Activated naive CD8-positive, alpha-beta T cell treated with anti-CD3 and anti-CD28 coated beads for 36 hours (primary cell): ENCODE measurements at places on chromosomes 2 and 18. TPM values are rescaled to one million over a fixed set of nuclear protein-coding genes. Genes with fewer than 3 reads are reported as not detected.

GRCh38 chr2:115694651-115695050 is 1252.2 kb downstream of the DPP10 start:
- no peak for DNase-seq
- H3K27ac ChIP-seq: no peak overlapping the region
- H3K4me3 ChIP-seq: no peak overlapping the region
- no peaks in the 10 kb centered on the region for H3K36me3 ChIP-seq

DNA sequence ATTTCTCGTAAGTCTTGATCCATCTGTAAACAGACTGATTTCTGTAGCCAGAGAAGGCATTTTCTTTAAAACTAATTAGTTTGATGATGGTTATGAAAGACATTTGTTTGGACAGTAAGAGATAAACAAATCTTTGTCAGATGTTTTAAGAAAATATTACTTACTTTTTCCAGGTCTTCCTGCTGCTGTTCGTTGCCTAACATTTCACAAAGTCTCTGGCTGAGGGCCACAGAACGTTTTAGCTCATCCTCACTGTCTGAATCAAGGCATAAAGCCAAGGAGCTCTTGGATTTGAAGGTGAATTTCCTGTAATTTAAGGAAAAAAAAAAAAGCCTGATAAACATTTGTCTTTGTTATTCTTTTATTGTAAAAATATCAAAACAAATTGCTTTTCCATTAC is 57.8 kb downstream of the VIL1 start:
- no peaks in the 10 kb centered on the region for H3K4me1 ChIP-seq
- H3K4me3 ChIP-seq: no peak overlapping the region
- DNase-seq: no peak

The IGFBP5 gene
- not detected for total RNA-seq

DNA sequence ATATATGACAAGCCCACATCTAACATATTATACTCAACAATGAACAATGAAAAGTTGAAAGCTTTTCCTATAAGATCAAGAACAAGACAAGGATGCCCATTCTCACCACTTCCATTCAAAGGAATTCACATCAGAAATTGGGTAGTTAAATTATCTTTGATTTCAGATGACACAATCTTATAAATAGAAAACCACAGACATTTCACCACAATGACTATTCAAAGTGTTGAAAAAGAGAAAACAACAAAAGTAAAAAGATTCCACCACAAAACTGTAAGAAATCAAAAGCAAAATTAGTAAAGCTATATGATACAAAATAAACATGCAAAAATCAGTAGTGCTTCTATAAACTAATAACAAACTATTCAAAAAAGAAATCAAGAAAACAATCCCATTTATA is 279.7 kb upstream of the MYT1L start:
- DNase-seq: no peak
- H3K4me3 ChIP-seq: no peak overlapping the region
- no peaks in the 10 kb centered on the region for H3K27me3 ChIP-seq
- H3K27ac ChIP-seq: no peak overlapping the region
- peaks cover 7% of the 10 kb centered on the region for H3K36me3 ChIP-seq
- peaks cover 7% of the 10 kb centered on the region for H3K4me1 ChIP-seq

GRCh38 chr2:143219266-143219665 is 90.0 kb downstream of the ARHGAP15 start:
- DNase-seq: no peak
- H3K27me3 ChIP-seq: no peaks in the 10 kb centered on the region
- H3K4me1 ChIP-seq: peaks cover 35% of the 10 kb centered on the region
- H3K4me3 ChIP-seq: no peak overlapping the region
